ENCODE measurements at places on chromosomes 2 and 18. TPM values are rescaled to one million over a fixed set of nuclear protein-coding genes. Genes with fewer than 3 reads are reported as not detected.

- no peaks in the 10 kb centered on the region for H3K27me3 ChIP-seq
- no peak for DNase-seq
- H3K4me1 ChIP-seq = peaks cover 21% of the 10 kb centered on the region
- no peak overlapping the region for H3K4me3 ChIP-seq
- no peaks in the 10 kb centered on the region for H3K36me3 ChIP-seq
Measured at GRCh38 chr2:215746887-215747615, 266.3 kb downstream of the MREG start.

- H3K27ac ChIP-seq = no peak overlapping the region
- no peaks in the 10 kb centered on the region for H3K4me1 ChIP-seq
- no peak for DNase-seq
- no peaks in the 10 kb centered on the region for H3K27me3 ChIP-seq
- H3K4me3 ChIP-seq = no peak overlapping the region
Measured at GRCh38 chr2:232085826-232086425, 124.4 kb downstream of the DIS3L2 start.

DNA sequence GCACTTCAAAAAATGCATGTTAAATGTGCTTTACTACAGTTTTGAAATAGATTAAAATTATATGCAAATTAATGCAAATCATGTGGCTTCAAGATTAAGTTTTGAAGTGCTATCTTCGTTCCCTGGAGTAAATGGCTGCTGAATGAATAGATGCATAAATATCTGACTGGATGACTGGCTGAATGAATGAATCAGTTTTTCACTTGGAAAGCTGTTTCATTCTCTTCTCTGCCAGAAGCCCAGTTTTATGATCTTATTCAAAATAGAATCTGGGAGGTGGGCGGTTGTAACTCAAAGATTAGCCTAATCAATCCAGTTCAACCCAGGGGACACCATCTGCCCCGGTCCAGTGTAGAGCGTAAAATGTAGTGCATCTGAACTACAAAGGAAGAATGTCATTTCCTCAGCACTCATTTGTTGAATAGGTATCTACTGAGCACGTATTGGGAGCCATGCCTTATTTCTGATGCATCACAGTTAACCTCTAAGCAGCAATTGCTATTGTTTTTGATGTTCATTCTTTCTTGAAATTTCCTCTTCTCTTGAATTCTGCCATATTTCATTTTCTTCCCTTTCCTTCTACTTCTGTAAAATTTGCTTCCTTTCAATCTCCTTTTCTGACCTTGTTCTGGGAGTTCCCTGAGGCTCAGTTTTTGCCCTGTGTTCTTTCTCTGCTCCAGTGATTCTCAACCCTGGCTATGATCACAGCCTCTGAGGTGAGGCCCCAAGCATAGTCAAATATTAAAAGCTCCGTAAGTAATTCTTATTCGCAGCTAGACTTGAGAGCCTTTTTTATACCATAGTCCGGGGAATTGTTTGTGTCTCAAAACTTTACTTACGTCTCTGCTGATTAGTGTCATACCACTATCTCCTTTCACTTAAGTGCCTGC lies 282.7 kb downstream of the PARD3B start:
- no peaks in the 10 kb centered on the region for H3K36me3 ChIP-seq
- no peak for DNase-seq
- H3K4me1 ChIP-seq = peaks cover 4% of the 10 kb centered on the region
- no peaks in the 10 kb centered on the region for H3K27me3 ChIP-seq
- H3K27ac ChIP-seq = no peak overlapping the region

- H3K36me3 ChIP-seq = no peaks in the 10 kb centered on the region
- H3K27me3 ChIP-seq = peaks cover 4% of the 10 kb centered on the region
- DNase-seq = peak; percentile 57
- peaks cover 33% of the 10 kb centered on the region for H3K4me1 ChIP-seq
- H3K27ac ChIP-seq = no peak overlapping the region
Measured at GRCh38 chr2:109383505-109384307, 230.1 kb downstream of the SEPTIN10 start.

Gene NMUR1
- 0.10 TPM for total RNA-seq

- H3K27ac ChIP-seq = peak overlapping the region; percentile 69
- DNase-seq = peak; percentile 69
- no peak overlapping the region for H3K4me3 ChIP-seq
- no peaks in the 10 kb centered on the region for H3K27me3 ChIP-seq
- H3K36me3 ChIP-seq = no peaks in the 10 kb centered on the region
- peaks cover 25% of the 10 kb centered on the region for H3K4me1 ChIP-seq
Measured at GRCh38 chr2:128379021-128380015, 60.6 kb upstream of the HS6ST1 start.

Gene ZNF532
- total RNA-seq = 137 TPM

GRCh38 chr18:2845172-2845571 lies 1.6 kb upstream of the EMILIN2 start:
- peaks cover 13% of the 10 kb centered on the region for H3K4me1 ChIP-seq
- peaks cover 69% of the 10 kb centered on the region for H3K27me3 ChIP-seq
- no peak overlapping the region for H3K27ac ChIP-seq
- DNase-seq = no peak
- H3K36me3 ChIP-seq = no peaks in the 10 kb centered on the region

DNA sequence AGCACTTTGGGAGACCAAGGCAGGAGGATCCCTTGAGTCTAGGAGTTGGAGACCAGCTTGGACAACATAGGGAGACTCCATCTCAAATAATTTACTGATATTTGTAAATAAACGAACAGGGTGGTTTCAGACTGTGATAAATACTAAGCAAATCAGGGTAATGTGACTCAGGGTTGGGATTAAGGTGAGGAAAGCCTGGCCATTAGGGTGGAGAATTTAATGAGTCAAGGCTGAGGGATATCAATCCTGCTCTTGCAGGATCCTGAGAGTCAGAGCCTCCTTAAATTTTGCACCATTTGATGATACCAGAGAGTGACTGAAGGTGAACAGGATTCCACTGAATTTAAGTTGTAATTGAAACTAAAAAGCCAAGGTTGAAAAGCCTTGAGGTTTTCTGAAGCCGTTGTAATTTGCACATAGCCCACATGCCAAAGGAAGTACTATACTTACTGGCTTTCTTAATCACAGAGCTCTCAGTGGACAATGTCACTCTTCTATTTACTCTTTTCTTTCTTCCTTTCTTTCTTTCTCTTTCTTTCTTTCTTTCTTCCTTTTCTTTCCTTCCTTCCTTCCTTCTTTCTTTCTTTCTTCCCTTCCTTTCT lies 28.6 kb upstream of the AP1S3 start:
- peaks cover 5% of the 10 kb centered on the region for H3K36me3 ChIP-seq
- H3K27ac ChIP-seq = no peak overlapping the region
- H3K4me3 ChIP-seq = no peak overlapping the region
- no peaks in the 10 kb centered on the region for H3K27me3 ChIP-seq
- DNase-seq = no peak

DNA sequence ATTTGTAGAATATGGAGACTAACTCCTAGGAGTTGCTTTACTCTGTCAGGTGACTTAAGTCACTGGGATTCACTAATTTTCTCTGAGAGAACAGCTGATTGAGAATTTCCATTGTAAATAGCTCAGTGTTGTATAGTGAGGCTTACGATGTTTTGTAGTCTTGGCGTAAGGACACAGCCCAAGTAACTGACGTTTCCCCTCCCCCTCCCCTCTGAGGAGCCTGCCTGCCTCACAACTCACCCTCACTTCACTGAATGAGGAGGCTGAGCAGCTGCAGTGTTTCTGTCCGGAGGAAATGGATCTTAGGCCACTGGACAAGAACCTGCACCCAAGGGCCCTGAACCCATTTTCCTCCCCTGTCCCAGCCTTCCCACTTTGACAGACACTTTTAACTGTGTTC lies 264.6 kb downstream of the PHLPP1 start:
- H3K4me1 ChIP-seq = peaks cover 8% of the 10 kb centered on the region
- H3K27me3 ChIP-seq = no peaks in the 10 kb centered on the region
- H3K36me3 ChIP-seq = peaks cover 25% of the 10 kb centered on the region
- DNase-seq = no peak
- H3K4me3 ChIP-seq = no peak overlapping the region

GRCh38 chr2:47735912-47736311 lies 47.0 kb upstream of the MSH6 start:
- H3K4me3 ChIP-seq = no peak overlapping the region
- no peak overlapping the region for H3K27ac ChIP-seq
- no peak for DNase-seq
- H3K4me1 ChIP-seq = no peaks in the 10 kb centered on the region
- H3K36me3 ChIP-seq = no peaks in the 10 kb centered on the region
- H3K27me3 ChIP-seq = no peaks in the 10 kb centered on the region

GRCh38 chr2:239677453-239678185 lies 276.8 kb upstream of the HDAC4 start:
- no peak overlapping the region for H3K27ac ChIP-seq
- H3K4me1 ChIP-seq = no peaks in the 10 kb centered on the region
- H3K27me3 ChIP-seq = peaks cover 9% of the 10 kb centered on the region
- peak; percentile 58 for DNase-seq

- H3K4me1 ChIP-seq = peaks cover 37% of the 10 kb centered on the region
- peak overlapping the region; percentile 92 for H3K4me3 ChIP-seq
- peaks cover 4% of the 10 kb centered on the region for H3K27me3 ChIP-seq
- H3K27ac ChIP-seq = peak overlapping the region; percentile 78
- DNase-seq = no peak
- peaks cover 5% of the 10 kb centered on the region for H3K36me3 ChIP-seq
Measured at GRCh38 chr2:235494716-235495372, 1.0 kb downstream of the AGAP1 start.

Gene TDRD15
- total RNA-seq = not detected

Gene DUSP19
- total RNA-seq = 6.2 TPM

DNA sequence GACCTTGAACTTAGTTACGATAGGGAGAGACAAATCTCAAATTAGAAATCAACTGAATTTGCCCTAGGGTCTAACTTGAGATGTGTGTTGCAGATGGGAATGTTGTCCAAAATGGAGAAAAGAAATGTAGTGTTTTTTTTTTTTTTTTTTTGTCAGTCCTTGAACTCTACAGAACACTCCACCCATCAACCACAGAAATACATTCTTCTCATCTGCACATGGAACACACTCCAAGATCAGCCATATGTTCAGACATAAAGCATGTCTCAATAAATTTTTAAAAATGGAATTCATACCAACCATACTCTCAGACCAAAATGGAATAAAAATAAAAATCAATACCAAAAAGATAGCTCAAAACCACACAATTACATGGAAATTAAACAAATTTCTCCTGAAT lies 526.5 kb downstream of the FBXO15 start:
- no peak overlapping the region for H3K4me3 ChIP-seq
- no peak for DNase-seq
- no peak overlapping the region for H3K27ac ChIP-seq
- H3K4me1 ChIP-seq = no peaks in the 10 kb centered on the region
- peaks cover 7% of the 10 kb centered on the region for H3K27me3 ChIP-seq

Gene COL3A1
- 1,124 TPM for total RNA-seq

- H3K4me1 ChIP-seq = peaks cover 26% of the 10 kb centered on the region
- no peaks in the 10 kb centered on the region for H3K27me3 ChIP-seq
- no peaks in the 10 kb centered on the region for H3K36me3 ChIP-seq
- no peak overlapping the region for H3K27ac ChIP-seq
Measured at GRCh38 chr2:128402911-128403670, 84.4 kb upstream of the HS6ST1 start.

DNA sequence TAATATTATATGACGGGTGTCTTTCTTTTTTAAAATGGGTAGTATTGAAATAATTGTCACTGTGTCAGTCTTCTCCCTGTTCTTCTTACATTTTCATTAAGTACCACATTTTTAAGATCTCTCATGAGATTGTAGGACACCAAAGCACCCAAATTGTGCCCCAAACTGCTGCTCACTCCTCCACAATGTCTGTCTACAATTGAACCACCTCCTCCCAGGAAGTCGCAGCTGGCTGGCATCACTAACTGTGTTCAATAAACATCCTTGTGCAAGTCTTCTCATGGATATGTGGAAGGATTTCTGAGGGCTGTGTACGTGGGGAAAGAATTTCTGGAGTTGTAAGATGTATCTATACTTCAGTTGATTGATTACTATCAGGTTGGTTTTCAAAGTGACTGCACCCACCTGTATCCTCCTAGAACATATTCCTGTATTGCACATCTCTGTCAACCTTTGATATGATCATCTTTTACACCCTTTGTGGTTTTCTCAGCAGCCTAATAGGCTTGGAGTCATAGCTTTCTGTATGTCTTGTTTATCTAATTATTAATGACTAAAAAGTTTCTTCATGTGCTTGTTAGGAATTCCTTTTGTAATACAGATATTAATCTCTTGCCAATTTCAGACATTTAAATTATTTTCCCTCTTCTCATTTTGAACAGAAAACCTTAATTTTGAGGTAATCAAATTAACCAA lies 774.9 kb downstream of the RNF144A start:
- H3K27me3 ChIP-seq = no peaks in the 10 kb centered on the region
- H3K27ac ChIP-seq = peak overlapping the region; percentile 61
- no peaks in the 10 kb centered on the region for H3K36me3 ChIP-seq
- no peak for DNase-seq
- H3K4me1 ChIP-seq = no peaks in the 10 kb centered on the region

- H3K27ac ChIP-seq = no peak overlapping the region
- peaks cover 34% of the 10 kb centered on the region for H3K4me1 ChIP-seq
- no peaks in the 10 kb centered on the region for H3K36me3 ChIP-seq
- DNase-seq = no peak
Measured at GRCh38 chr18:45386041-45386655, 229.1 kb upstream of the SLC14A2 start.

DNA sequence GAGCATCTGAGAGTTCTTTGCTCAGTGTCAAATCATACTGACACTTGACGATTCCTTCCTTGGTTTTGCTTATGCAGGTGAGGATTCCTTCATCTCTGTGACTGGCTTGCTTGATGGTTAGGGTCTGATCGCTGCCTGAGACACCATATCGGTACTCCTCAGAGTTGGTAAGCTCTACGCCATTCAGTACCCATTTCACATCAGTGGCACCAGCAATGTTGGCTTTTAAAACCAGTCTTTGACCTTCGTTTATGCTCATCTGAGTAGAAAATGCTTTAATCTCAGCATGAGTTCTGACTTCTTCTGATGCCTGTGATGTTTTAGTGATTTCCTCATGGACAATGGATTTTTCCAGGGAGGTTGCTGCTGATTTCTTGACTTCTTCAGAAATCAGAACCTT lies 48.4 kb downstream of the PLEKHA3 start:
- peaks cover 13% of the 10 kb centered on the region for H3K4me1 ChIP-seq
- H3K27me3 ChIP-seq = no peaks in the 10 kb centered on the region
- no peak for DNase-seq
- no peak overlapping the region for H3K27ac ChIP-seq
- no peak overlapping the region for H3K4me3 ChIP-seq
- peaks cover 33% of the 10 kb centered on the region for H3K36me3 ChIP-seq

DNA sequence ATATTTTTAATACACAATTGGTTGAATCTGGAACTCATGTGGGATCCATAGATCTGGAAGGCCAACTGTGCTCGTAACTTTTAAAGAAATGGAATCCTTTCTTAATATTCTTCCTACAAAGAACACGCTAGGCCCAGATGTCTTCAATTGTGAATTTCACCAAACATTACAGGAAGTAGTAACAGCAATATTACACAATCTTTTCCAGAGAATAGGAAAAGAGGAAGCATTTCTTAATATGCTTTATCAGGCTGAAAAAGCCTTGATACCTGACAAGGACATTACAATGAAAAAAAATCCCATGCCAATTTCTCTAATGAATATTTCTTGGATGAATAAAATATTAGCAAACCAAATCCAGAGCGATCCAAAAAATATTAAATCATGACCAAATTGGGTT lies 80.3 kb upstream of the HAAO start:
- H3K27me3 ChIP-seq = no peaks in the 10 kb centered on the region
- no peak for DNase-seq
- H3K4me1 ChIP-seq = peaks cover 6% of the 10 kb centered on the region
- H3K4me3 ChIP-seq = no peak overlapping the region
- H3K27ac ChIP-seq = no peak overlapping the region

Gene NT5DC4
- total RNA-seq = not detected

Gene UNC80
- total RNA-seq = 2.9 TPM
